CD4-positive, alpha-beta T cell treated with Interleukin-1 beta for 1 hour (primary cell): ENCODE measurements at places on chromosomes 13 and 19.
A peak's percentile ranks its signal among the peaks of the same experiment; 100 is the strongest.

DNA sequence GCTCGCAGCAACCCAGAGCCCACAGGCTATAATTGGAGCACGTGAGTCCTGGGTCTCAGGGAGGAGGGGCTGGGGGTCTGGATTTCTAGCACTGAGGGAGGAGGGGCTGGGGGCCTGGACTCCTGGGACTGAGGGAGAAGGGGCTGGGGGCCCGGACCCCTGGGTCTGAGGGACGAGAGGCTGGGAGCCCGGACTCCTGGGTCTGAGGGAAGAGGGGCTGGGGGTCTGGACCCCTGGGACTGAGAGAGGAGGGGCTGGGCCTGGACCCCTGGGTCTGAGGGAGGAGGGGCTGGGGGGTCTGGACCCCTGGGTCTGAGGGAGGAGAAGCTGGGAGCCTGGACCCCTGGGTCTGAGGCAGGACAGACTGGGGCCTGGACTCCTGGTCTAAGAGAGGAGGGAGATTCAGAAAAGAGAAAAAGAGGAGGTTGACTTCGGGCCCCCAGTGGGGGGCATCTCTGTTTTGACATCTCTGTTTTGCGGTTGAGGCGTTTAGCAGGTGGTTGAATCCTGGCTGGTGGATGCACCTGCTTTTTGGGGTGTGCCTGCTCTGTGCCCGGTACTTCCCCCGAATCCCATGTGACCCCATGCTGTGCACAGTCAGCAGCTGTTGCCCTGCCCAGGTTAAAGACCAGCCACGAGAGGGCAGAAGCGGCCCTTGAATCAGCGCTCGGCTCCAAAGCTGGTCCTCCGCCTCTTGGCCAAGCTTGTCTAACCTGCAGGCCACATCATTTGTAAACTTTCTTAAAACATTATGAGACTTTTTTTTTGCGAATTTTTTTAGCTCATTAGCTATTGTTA is 10.5 kb downstream of the PVR start:
- DNase-seq, result peak; percentile 87

GRCh38 chr19:8194528-8195267 is 14.5 kb upstream of the CERS4 start:
- DNase-seq, result peak; percentile 68

DNA sequence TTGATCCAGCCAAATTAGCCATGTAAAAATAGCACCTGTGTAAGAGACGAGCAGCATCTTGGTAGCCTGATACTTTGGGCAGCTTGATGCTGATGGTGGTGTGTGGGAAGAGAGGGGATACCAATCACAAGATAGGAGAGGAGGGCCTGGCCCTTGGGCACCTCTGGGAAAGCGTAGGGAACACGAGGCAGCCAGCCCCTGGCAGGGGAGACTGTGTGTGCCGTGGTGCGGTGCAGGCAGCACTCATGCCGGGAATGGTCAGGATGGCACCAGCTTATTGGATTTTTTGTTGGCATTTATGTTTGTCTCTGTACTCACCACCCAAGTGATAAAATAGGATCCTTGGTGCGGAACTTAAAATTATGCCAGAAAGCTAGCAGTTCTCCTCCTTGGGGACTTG is 10.2 kb downstream of the SIGLEC8 start:
- no peak for DNase-seq

- no peak for DNase-seq
Observed at GRCh38 chr13:22024381-22024994, 353.6 kb downstream of the FGF9 start.

DNA sequence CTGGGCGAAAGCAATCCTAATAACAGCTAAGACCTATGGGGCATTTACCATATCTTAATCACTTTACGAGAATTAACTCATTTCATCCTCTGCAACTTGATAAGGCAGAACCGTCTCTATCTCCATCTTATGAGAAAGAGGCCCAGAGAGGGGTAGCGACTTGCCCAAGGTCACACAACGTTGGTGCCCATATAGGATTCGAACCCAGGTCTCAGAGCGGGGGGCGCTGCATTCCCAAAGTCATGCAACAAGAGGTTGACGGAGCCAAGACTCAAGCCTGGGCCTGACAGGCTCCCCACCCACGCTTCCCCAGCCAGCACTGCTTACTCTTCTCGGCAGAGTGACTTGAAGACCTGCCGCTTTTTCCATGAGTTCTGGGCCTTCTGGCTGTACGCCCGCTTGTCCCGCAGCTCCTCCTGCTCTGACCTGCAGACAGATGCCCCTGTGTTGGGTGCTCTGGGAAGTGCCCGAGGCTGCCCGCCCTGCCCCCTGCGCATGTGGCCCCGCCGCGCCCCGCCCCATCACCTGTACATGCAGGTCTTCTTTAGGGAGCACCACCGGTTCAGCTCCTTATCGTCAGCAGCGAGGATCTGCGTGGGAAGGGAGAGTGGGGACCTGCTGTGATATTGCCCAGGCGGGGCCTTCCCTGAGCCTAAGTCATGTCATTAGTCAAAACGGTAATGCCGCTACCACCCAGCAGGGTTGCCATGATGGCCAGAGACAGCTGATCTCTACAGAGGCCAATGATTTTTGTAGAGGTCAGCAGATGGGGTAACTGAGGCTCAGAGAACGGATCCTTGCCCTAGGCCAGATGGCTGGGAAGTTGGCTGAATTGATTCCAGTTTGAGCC is 10.8 kb downstream of the KRI1 start:
- DNase-seq, result no peak
